ENCODE measurements at places on chromosomes 11 and 22.
A peak's percentile ranks its signal among the peaks of the same experiment; 100 is the strongest.

- DNase-seq, result peak; percentile 82
These were observed 389.1 kb downstream of the AASDHPPT start for GRCh38 chr11:106466521-106467080.

DNA sequence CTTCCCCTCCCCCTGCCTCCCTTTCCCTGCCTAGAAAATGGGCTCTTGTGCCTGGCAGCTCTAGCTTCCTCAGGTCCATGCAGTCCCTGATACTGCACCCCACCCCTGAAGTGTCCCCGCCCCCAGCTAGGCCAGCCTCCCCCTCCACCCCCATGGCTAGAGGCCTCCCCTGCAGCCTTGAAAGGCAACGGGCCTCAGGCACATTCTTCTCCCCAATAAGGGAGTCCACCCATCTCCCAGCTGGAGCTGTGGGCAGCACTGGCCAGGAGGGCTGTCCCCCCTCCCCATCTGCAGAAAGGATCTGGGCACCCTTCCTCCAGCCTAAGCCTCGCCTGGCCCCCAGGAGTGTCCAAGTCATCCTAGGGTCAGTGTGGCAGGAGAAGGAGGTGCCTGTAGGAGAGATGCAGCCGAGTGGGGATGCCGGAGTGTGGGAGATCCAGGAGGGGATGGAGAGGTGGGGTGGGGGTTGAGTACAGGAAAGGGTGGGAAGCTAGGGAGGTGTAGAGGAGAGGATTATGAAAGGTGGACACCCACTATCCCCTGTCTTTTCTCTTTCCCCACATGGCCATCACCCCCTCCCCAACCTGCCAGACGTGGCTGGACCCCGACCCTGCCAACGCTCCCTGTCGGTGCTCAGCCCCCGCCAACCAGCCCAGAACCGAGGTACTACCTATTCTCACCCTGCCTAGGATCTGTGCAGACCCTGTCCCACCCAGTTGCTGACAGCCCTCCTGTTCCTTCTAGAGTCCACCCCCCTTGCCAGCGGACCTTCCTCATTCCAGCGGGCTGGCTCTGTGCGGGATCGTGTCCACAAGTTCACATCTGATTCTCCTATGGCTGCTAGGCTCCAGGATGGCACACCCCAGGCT is 9.3 kb downstream of the SMTN start:
- peak; percentile 69 for DNase-seq

DNA sequence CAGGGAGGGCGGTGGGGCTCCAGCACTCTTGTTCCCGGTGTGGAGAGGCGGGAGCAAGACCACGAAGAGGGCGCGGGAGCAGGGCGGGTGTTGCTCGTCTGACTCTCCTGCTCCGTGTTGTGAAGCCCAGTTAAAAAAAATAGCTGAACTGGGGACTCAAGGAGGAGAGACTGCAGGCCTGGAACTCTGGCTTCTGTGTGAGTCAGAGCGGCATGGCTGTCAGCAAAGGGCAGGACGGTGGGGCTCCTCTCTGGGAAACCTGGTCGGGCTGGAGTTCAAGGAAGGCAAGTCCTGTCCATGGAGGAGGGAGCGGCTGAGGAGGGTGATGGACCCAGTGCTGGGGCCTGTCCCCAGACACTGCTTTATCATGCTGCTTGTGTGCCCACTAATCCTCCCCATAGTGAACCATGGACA is 152.3 kb downstream of the FEZ1 start:
- no peak for DNase-seq

GRCh38 chr11:78432956-78433355 is 15.3 kb upstream of the GAB2 start:
- DNase-seq, result no peak

GRCh38 chr11:121024989-121025388 is 1.1 kb downstream of the TBCEL start:
- peak; percentile 57 for DNase-seq

- no peak for DNase-seq
These were observed 9.5 kb downstream of the ROBO3 start for GRCh38 chr11:124874571-124875255.

DNA sequence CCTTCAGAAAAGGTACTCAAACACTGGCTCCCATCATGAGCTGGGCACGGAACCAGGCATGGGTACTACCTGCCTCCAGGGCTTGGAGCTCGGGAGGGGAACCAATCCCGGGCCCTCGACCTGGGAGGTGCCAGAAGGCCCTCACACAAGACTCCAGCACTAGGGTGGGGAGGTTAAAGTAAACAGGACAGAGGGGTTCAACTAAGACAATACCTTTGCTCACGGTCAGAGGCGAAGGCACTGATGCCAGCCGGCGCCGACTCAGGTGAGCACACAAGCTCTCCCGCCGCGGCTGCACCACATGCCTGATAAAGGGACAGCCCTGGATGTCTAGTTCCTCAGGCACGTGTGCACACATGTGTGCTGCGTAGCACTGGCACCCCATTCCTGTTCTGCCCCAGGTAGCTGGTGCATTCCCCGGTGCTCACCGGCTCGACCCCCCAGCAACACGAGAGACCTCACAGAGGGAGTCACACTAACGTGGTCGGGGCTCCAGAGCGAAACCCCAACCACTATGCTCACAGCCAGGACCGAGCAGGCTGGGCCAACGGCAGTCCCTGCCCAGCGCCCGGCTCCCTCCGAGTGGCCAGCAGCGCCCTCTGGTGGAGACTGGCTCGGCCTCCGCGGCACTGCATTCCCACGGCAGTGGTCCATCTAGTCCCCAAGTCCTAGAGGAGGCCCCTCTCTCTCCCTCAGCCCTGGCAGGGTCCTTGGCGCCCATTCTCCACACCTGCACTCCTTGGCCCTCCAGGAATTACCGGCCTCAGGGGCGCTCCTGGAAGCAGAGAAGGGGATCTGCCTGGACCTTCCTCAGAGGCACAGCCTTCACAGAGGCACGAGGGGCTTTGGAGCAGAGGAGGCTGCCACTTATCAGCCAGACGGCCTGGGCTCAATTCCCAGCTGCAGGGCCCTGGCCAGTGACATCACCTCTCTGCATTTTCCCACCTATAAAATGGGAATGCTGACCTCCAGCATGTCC is 28.8 kb upstream of the MOB2 start:
- peak; percentile 91 for DNase-seq

GRCh38 chr22:37498289-37498909 is 12.2 kb upstream of the MFNG start:
- DNase-seq, result peak; percentile 88

DNA sequence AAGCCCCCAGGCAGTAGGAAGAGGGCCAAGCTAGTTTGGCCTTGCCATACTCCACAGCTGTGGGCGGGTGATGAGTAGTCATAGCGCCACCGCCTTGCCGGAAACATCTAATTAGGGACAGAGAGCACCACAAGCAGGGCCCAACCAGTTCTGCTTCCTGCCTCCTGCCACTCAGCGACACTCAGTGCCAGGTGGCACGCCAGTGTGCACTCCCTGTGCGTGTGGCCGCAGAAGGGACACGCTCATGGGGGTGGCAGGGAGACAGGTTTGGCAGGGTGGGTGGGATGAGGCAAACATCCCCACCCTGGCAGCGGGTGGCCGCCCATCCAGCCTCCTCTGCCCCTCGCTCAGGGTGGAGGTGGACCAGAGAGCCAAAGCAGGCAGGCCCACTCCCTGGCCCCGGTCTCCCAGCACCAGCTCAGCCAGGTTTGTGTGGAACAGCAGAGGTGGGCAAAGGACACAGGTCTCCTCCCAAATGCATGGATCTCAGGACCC is 4.9 kb downstream of the OVOL1 start:
- peak; percentile 72 for DNase-seq

GRCh38 chr22:46602025-46602424 is 18.2 kb upstream of the GRAMD4 start:
- DNase-seq, result no peak

- DNase-seq, result no peak
These were observed 35.6 kb upstream of the TMEM123 start for GRCh38 chr11:102488208-102488607.

- DNase-seq, result no peak
These were observed 4.5 kb downstream of the TTC9C start for GRCh38 chr11:62732830-62733229.

DNA sequence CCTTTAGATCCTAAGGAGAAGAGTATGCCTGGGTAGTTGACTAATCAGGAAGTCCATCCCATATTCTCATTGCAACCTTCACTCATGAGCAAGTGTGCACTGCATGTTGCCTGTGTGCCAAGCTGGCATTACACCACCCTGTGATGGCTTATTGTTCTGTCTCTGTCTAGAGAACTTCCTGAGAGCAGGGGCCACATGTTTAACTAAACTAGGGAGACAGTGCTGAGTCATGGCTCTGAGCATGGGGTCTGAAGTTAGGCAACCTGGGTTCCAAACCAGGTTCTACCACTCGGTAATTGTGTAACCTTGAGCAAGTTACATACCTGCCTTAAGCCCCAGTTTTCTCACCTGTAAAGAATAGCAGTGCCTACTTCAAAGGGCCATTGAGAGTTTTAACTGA is 39.6 kb downstream of the CSNK2A3 start:
- DNase-seq, result no peak

GRCh38 chr11:133164986-133165385 is 367.3 kb downstream of the OPCML start:
- DNase-seq, result no peak

DNA sequence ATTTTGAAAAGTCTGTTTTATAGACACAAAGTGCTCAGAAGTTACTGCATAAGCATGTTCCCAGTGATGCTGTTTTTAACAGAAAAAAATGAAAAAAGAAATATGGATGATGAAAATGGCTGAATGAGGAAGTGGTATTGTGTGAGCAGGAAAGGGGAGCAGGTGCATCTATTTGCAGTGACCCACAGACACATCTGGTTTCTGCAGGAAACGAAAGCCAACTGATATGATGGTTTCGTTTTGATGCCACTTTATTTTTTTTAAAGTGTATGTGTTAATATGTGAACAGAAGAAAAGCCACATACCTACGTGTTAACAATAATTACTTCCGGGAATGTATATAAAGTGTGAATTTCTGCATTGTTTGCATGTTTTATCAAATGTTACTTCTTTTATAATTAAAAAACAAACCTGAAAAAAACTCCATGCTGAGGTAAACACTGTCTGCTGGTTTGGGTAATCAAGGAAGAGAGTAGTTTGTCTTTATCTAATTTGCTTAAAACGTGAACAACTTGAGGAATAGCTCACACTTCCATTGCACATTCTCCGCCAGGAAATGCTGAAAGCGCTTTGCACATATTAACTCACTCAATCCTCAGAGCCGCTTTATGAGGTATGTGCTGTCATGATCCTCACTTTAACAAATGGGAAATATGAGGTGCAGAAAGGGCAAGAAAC is 1335.9 kb downstream of the TBC1D22A start:
- peak; percentile 53 for DNase-seq

- DNase-seq, result no peak
These were observed 8.3 kb downstream of the KRTAP5-11 start for GRCh38 chr11:71574418-71574817.

DNA sequence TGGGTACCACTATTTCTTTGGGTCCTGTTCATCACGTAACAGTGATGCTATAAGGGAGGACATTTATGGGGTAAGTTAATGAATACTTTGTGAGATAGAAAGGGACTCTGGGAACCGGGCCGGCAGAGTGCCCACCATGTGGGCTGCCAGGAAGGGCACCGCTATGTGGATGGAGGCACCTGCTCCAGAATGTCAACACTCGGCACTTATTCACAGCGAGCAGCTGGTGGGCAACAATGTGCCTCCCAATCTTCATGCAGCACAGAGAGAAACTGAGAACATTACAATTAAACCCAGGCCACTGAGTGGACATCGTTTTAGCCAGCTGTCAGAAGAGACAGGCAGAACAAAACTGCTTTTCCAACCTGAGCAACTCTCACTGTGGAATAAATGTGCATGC is 15.8 kb upstream of the ELFN2 start:
- DNase-seq, result no peak

GRCh38 chr11:42837994-42838393 is 473.8 kb upstream of the API5 start:
- peak; percentile 13 for DNase-seq

All from stomach (tissue), 19 donors.